ENCODE measurements at places on chromosomes 16 and 17.
A peak's percentile ranks its signal among the peaks of the same experiment; 100 is the strongest.

GRCh38 chr17:38572669-38573365 lies 32.9 kb downstream of the SRCIN1 start:
- DNase-seq, result no peak

GRCh38 chr17:74923538-74924249 lies 379 bp upstream of the OTOP2 start:
- DNase-seq, result peak; percentile 72

GRCh38 chr17:13885953-13886889 lies 183.1 kb upstream of the COX10 start:
- no peak for DNase-seq

GRCh38 chr17:27453471-27453870 lies 2.8 kb upstream of the KSR1 start:
- DNase-seq, result no peak

DNA sequence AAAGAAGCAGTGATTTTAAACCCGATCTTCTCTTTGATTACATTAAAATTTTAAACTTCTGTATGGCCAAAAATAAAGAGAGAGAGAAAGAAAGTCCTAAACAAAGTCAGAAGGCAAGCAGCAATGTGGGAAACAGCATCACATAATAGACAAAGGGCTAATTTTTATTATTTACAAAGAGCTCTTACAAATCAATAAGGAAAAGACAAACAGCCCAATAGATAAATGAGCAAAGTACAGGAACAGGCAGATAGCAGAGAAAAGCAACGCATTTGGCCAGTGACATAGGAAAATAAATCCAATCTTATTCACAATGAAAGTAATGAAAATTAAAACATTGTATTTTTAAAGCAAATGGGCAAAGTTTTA lies 93.1 kb downstream of the SALL1 start:
- no peak for DNase-seq

GRCh38 chr17:45889579-45889978 lies 4.8 kb upstream of the MAPT start:
- DNase-seq, result no peak

DNA sequence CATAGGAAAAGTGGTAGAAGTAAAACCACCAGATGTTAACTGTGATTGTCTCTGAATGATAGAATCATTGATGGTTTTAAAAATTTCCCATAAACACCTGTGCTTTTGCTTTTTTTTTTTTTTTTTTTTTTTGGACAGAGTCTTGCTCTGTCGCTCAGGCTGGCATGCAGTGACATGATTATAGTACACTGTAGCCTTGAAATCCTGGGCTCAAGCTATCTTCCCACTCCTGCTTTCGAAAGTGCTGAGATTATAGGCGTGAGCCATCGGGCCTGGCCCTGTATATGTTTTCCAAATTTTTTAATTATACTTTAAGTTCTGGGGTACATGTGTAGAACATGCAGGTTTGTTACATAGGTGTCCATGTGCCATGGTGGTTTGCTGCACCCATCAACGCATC lies 80.5 kb downstream of the NF1 start:
- no peak for DNase-seq

GRCh38 chr17:78133971-78134898 lies 3.7 kb downstream of the TMC8 start:
- DNase-seq, result peak; percentile 55

Data from activated naive CD4-positive, alpha-beta T cell (primary cell).